ENCODE measurements at places on chromosomes 1 and 21.

GRCh38 chr1:64514197-64514765, 44.4 kb downstream of the CACHD1 start:
- DNase-seq = no peak

- DNase-seq = no peak
These were observed 13.9 kb downstream of the ADAM30 start for GRCh38 chr1:119882132-119883049.

- no peak for DNase-seq
These were observed 5.6 kb downstream of the OSBPL9 start for GRCh38 chr1:51622455-51622913.

- no peak for DNase-seq
These were observed 111.9 kb downstream of the PRDM16 start for GRCh38 chr1:3180915-3181314.

GRCh38 chr1:43274804-43275180, 5.0 kb downstream of the TMEM125 start:
- no peak for DNase-seq

GRCh38 chr1:231818337-231818736, 191.7 kb downstream of the DISC1 start:
- DNase-seq = no peak

- no peak for DNase-seq
These were observed 318.2 kb upstream of the CAMK1G start for GRCh38 chr1:209265301-209265700.

Measured in effector CD4-positive, alpha-beta T cell (primary cell).